CD4-positive, CD25-positive, alpha-beta regulatory T cell (primary cell): ENCODE measurements at places on chromosomes 4 and X. TPM values are rescaled to one million over a fixed set of nuclear protein-coding genes. Genes with fewer than 3 reads are reported as not detected.

GRCh38 chr4:186621959-186622553 is 66.7 kb upstream of the MTNR1A start:
- H3K27ac ChIP-seq = no peak overlapping the region
- H3K36me3 ChIP-seq = no peaks in the 10 kb centered on the region
- no peaks in the 10 kb centered on the region for H3K27me3 ChIP-seq
- no peak overlapping the region for H3K4me3 ChIP-seq

DNA sequence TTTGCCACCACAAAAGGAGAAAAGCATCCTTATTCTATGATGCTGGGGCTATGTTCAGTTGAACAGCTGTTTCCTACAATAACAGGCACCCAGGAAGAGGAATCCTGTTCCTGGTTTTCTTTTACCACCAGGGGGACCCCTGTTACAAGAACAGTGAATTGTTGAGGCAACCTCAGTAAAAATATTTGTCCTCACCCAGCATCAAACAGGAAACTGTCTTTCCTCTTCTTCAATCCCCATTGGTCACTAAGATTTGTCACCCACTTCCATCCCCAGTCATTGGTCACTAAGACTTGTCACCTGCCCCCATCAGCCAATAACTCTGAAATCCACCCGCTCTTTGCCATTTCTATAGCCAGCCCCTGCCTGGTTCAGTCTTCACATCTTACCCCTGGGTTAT is 143.5 kb upstream of the GALNT7 start:
- no peak overlapping the region for H3K4me3 ChIP-seq
- no peaks in the 10 kb centered on the region for H3K27me3 ChIP-seq
- no peaks in the 10 kb centered on the region for H3K36me3 ChIP-seq

DNA sequence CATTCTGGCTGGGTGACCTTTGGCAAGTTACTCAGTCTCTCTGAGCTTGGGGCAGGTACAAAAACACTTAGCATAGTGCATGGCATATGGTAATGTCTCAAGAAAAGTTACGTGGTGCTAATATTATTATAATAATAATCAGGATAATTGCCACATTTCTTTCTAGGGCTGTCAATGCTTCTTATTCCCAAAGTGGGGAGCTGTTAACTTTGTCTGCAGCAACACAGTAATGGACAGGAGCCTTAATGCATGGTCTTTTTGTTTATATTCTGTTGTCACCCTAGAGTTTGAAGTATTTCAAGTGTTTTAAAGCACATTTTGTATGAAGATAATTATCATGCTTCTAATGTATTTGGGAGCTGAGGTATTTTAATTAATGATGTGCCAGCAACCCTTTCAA is 121.8 kb downstream of the FHIP1A start:
- no peak overlapping the region for H3K4me3 ChIP-seq
- H3K27me3 ChIP-seq = no peaks in the 10 kb centered on the region
- H3K36me3 ChIP-seq = no peaks in the 10 kb centered on the region
- no peaks in the 10 kb centered on the region for H3K4me1 ChIP-seq

- no peak overlapping the region for H3K4me3 ChIP-seq
- no peaks in the 10 kb centered on the region for H3K27me3 ChIP-seq
- no peaks in the 10 kb centered on the region for H3K36me3 ChIP-seq
- H3K27ac ChIP-seq = no peak overlapping the region
Observed at GRCh38 chr4:18636001-18636585, 614.5 kb upstream of the LCORL start.

GRCh38 chr4:141932490-141932889 is 296.1 kb downstream of the IL15 start:
- no peak overlapping the region for H3K4me3 ChIP-seq
- no peak overlapping the region for H3K27ac ChIP-seq
- H3K27me3 ChIP-seq = no peaks in the 10 kb centered on the region
- no peaks in the 10 kb centered on the region for H3K36me3 ChIP-seq

ATP2B3 gene
- not detected for total RNA-seq

SLC10A3 gene
- 18.4 TPM for total RNA-seq

FABP2 gene
- not detected for total RNA-seq
